ENCODE measurements at places on chromosomes 6 and 20. TPM values are rescaled to one million over a fixed set of nuclear protein-coding genes. Genes with fewer than 3 reads are reported as not detected.

DNA sequence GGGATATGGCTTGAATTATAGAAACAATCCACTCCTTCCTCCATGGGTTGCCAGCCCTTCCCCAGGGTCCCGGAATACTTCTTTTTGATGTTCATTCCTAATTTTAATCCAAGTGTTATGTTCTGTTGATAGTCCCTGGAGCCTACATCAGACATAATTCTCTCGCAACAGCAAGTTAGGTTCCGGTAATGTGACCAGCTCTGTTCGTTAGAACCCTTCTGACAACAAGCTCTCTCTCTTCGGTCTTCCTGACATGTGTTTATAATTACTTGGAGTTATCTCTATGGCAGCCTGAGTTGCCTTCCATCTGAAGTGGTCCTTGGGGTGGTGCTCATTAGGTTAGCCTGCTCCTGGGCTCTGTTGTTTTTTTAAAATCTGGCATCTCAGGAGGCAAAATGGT lies 506.9 kb upstream of the JARID2 start:
- no peak for DNase-seq

DNA sequence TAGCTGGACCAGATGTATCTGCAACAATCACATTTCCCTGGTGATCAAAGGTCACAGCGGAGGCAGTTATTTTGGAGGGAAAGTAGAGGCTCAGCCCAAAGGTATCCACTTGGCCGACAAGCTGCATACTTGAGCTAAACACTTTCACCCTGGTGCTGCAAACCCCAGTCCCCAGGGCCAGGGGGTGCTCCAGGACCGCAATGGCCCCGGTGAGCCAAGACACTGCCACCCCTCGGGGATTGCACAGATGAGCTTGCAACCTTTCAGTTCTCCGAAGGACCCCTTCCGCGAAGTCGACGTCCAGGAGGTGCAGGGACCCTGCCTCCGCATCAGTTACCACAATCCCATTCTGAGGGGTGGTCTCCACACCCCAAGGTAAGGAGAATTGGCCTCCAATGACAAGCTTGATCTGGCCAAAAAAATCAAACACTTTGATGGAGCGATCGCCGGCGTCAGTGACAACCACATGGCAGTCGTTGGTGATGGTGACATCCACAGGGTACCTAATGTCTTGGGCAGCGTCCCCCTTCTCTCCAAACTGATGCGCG lies 823 bp downstream of the NHLRC1 start:
- no peak for DNase-seq

GRCh38 chr20:41366546-41367392 lies at the start of gene EMILIN3:
Gene EMILIN3 (minus strand): TSS chr20:41366818. CDS start chr20:41366634, 184 bp downstream.
- DNase-seq, result peak; percentile 56

DNA sequence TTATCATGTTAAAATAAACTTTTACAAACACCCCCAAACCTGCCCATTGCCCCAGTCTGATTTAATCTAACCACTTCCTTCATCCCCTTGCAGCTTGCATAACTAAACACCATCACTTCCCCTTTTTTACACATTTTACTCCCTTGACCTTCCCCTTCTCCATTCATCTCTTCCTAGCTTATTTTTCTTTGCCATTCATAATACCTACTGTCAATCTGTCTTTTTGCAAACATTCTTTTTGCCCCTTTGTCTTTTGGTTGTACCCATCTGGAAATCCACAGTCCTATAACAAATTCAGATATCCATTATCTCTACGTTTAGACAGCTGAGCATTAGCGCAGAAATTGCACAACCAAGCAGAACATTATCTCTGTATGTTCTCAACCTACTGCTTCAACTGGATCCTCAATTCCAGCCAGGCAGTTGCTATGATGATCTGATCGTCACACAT lies 51.2 kb downstream of the C6orf52 start:
- DNase-seq, result no peak

DNA sequence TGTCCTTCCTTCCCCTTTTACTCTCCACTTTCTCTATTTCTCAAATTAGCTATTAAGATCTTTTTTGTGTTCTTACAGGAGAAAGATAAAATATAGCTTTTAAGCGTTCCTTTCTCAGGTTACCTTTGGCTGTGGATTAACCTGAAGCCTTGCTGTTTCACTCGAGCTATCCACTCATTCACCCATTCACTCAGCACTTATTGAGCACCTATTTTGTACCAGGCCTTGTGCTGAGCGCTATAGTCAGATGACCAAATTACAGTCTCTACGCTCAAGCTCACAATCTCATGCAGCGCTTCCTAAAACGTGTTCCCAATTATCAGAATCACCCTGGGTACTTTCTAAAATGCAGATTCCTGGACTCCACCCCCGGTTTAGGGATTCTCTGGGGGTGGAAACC lies 1.8 kb upstream of the CEP250 start:
- DNase-seq, result no peak

- DNase-seq, result no peak
These were observed 20.9 kb downstream of the KCTD20 start for GRCh38 chr6:36463676-36464075.

- no peak for DNase-seq
These were observed 329.6 kb downstream of the GRIK2 start for GRCh38 chr6:101722991-101723579.

DNA sequence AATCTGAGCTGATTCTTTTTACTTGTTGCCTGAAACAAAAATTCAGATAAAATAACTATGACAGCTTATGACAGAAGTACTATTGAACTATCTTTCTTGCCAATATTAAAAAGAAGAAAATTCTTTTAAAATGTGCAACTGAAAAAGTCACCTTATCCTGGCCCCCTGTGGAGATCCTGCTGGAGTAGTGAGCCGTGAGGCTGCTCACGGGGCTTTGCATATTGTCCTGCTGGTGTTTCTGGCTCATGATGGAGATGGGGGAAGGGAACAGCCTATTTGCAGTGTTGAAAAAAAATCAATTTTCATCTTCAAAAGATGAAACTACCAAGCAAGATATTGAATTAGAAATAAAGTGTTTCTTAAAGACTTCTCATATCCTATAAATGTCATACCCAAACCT lies 216.0 kb downstream of the SAMD5 start:
- DNase-seq, result no peak

- no peak for DNase-seq
These were observed 54.8 kb downstream of the FAM120B start for GRCh38 chr6:170361335-170361734.

DNA sequence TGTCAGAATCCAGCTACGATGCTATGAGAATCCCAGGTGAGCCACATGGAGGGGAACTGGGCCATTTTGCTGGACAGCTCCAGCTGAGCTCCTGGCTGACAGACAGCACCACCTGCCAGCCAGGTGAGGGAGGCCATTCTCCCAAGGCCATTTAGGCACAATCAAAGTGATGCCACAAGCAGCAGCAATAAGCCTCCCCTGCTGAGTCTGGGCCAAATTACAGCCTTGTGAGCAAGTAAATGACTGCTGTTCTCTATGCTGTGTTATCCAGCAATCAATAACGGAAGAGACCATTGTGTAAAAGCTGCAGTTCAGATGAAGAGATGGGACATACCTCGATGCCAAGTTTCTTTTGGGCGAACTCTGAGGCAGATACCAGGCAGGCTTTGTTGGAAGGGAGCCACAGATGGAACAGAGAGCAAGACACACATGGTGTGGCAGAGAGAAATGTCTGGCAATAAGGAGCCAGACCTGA lies 14.0 kb upstream of the SCGN start:
- no peak for DNase-seq

- DNase-seq, result peak; percentile 42
These were observed at the start of gene IL20RA for GRCh38 chr6:137044366-137045221. Gene IL20RA (minus strand): TSS chr6:137044965. CDS start chr6:137044728, 237 bp downstream.

DNA sequence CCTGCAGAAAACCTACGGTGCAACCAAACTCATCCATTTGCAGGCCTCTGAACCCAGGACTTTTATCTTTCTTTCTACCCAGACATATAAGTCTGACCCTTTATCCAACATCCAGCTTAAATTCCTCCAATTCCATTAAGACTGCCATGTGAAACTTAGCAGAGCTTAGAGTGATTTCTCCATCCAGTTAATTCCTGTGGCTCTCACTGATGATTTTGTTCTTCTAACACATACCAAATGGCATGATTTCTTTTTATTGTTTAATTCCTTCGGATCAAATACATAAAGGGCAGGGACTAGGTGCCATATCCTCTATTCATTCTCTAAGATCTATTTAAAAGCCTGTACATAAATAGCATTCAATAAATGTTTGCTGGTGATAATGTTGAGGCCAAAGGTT lies 92.9 kb downstream of the TASP1 start:
- DNase-seq, result no peak

GRCh38 chr20:62874964-62875344 lies 13.3 kb upstream of the TCFL5 start:
- DNase-seq, result no peak

DNA sequence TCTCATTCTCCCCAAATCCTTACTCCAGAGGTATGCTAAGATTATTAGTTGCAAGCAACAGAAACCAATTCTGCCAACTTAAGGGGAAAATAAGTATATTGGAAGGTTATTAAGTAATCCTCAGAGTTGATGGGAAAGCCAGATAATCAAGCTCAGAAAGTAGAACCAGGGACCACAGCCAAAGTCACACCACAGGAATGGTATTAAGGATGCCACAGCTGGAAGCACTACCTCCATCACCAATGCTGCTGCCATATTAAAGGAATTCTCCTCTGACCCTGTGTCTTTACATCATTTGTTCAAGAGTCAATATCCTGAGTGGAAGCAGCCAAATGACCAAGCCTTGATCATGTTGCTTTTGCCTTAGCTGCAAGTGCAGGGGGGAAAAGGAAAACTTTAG lies 9.9 kb downstream of the PROCR start:
- no peak for DNase-seq

GRCh38 chr20:20214757-20215275 lies 153.1 kb upstream of the INSM1 start:
- no peak for DNase-seq

- no peak for DNase-seq
These were observed 127.4 kb downstream of the PFDN4 start for GRCh38 chr20:54335299-54335698.

GRCh38 chr6:150600010-150600300 lies 270 bp downstream of the PLEKHG1 start:
- no peak for DNase-seq

- DNase-seq, result no peak
These were observed 19.8 kb downstream of the USP45 start for GRCh38 chr6:99495466-99495865.

GRCh38 chr20:13131688-13132087 lies 89.4 kb upstream of the ISM1 start:
- no peak for DNase-seq

- DNase-seq, result no peak
These were observed 34.9 kb upstream of the HEY2 start for GRCh38 chr6:125714441-125715090.

GRCh38 chr6:148595550-148595949 lies 151.3 kb upstream of the UST start:
- DNase-seq, result no peak

GRCh38 chr6:156809446-156810178 lies 32.4 kb downstream of the ARID1B start:
- DNase-seq, result no peak

DNA sequence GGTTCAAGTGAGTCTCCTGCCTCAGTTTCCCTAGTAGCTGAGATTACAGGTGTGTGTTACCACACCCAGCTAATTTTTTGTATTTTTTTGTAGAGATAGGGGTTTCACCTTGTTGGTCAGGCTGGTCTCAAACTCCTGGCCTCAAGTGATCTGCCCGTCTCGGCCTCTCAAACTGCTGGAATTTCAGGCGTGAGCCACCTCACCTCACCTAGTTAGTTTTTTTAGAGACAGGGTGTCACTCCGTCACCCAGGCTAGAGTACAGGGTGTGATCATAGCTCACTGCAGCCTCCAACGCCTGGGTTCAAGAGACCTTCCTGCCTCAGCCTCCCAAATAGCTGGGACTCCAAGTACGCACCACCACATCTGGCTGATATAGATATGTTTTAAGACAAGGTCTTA lies 22.9 kb downstream of the SYTL3 start:
- DNase-seq, result no peak

DNA sequence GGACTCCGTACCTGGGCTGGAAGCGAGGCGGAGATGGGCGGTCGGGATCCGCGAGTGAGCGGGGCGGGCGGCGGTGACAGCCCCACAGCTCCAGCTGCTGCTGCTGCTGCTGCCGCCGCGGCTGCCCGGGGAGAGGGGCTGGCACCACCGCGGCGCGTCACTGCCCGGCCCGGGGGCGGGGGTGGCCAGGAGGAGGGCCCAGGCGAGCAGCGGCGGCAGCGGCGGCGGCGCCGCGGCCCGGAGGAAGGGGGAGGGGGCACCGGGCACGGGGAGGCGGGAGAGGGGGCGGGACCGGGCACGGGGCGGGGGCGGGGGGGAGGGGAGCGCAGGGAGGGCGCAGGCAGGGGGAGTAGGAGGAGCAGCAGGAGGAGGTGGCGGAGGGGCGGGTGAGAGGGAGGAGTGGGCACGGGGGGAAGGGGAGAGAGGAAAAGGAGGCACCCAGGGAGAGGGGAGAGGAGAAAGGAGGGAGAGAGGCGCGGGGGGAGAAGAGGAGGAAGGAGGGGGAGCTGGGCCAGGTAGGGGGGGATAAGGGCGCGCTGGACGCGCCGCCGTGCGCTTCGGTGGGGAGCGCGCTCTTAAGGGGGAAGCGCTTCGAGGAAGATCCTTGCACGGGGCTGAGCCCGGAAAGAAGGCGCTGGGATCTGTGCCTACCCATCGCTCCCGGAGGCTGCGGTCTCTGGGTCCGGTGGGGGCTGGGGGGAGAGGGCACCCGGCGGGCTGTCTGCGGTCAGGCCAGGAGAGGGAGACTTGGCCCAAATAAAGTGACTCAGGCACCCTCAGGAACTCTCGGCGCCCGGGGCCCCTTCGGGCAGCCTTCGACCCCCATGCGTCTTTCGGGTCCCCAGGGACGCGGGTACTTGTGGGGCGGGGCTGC lies 101.5 kb downstream of the NOL4L start:
- peak; percentile 91 for DNase-seq

- DNase-seq, result no peak
These were observed 12.7 kb downstream of the STX11 start for GRCh38 chr6:144162977-144163376.

LPIN3 gene
- total RNA-seq, result 11.5 TPM

HLA-DMA gene
- total RNA-seq, result 76.8 TPM

HRH3 gene
- total RNA-seq, result not detected

LY6G6D gene
- total RNA-seq, result not detected

SEMG1 gene
- total RNA-seq, result not detected

RBM24 gene
- 3.0 TPM for total RNA-seq

MUC21 gene
- total RNA-seq, result 0.40 TPM

SEC23B gene
- total RNA-seq, result 79.5 TPM
